Glutamatergic neuron (in vitro differentiated cells): ENCODE measurements at places on chromosomes 5 and 9. TPM values are rescaled to one million over a fixed set of nuclear protein-coding genes. Genes with fewer than 3 reads are reported as not detected.

- no peak for DNase-seq
Measured at GRCh38 chr5:6450319-6450833, 1.7 kb downstream of the UBE2QL1 start.

- DNase-seq = peak; percentile 77
Measured at GRCh38 chr5:139711067-139711905, 63.1 kb downstream of the CXXC5 start.

The SUB1 gene
- total RNA-seq = 172 TPM

GRCh38 chr5:104913841-104914281 lies 1351.3 kb upstream of the NUDT12 start:
- DNase-seq = no peak

The SLC36A2 gene
- not detected for total RNA-seq

- no peak for DNase-seq
Measured at GRCh38 chr9:21991072-21991959, 2.9 kb downstream of the CDKN2A start.
